ENCODE measurements at places on chromosomes 5 and 9.

DNA sequence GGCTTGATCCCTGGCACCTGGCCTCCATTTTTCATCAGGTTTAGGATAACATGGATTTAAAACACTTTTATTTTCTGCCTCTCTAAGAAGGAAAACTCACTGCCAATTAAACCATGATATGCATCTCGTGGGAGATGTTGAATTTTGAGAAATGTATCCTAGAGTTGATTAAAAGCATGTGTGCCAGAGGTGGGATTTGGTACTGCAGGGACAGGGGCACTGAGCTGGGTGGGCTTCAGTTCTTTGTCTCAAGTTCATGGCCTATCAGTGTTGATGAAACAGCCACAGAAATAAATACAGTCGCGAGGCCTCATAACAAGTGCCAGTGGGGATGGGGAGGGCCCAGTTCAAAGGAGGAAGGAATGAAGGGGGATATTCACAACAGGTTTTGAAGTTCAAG, 34.9 kb downstream of the POLR1E start:
- DNase-seq, result no peak

- DNase-seq, result no peak
These were observed 159.7 kb upstream of the ELL2 start for GRCh38 chr5:96121364-96121763.

- no peak for DNase-seq
These were observed 22.6 kb downstream of the MAP3K1 start for GRCh38 chr5:56837956-56838355.

DNA sequence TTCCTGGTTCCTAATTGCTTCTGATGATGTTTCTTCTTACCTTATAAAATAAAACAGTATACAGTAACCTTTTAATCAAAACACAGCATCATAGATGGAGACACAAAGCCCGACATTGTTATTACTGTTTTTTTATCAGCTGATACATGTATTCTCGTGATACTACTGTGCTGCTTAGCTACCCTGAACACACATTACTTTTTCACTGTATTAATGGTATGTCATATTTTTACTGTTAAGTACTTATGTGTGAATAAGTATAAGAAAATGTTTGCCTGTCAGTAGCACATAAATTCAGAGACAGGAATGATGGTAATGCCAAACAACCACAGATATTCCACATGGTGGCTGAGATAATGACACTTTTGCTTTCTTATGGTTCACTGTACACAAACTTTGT, 68.7 kb downstream of the RAB24 start:
- DNase-seq, result no peak

- no peak for DNase-seq
These were observed 964.9 kb downstream of the MAT2B start for GRCh38 chr5:164470312-164470711.
